Activated B cell treated with CpG ODN at 0.5 μM for 24 hours (primary cell): ENCODE measurements at places on chromosomes 13 and 19.

DNA sequence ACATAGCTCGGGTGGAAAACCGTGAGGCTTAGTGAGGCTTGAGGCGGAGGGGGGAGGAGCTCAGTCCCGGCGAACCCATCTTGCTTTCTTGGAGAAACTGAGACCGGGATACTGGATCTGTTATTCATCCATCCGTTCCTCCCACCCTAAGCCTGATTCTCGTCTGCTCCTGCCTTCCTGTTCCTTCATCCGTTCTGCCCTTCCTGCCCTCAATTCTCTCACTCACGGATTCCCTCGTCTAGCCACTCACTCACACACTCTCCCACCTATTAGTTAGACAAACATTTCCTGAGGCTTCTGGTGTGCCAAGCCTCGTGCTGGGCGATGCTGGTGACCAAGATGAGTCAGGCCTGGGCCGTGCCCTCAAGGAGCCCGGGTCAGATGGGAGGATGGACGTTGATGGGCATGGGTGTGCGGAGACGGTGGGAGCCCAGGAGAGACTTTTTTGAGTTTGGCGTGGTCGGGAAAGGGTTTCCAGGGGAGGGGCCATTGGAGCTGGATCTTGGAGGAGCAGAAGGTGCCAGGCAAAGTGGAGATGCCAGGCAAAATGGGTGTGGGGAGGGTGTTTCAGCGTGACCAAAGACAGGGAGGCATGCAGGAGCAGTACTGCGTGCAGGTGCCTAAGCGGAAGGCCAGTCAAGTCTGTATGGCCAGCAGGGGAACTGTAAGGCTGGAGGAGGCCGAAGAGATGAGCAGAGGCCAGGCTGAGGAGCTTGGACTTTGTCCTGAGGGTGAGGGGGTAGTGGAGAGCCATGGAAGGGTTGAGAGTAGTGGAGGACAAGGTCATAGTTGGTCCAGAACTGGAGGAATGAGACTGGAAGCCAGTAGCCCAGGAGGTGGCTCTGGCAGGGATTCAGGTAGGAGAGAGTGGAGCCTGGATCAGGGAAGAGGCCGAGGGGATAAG is 7.4 kb upstream of the CNFN start:
- H3K4me1 ChIP-seq: peaks cover 54% of the 10 kb centered on the region
- H3K4me3 ChIP-seq: peak overlapping the region; percentile 95
- no peaks in the 10 kb centered on the region for H3K27me3 ChIP-seq

- peaks cover 5% of the 10 kb centered on the region for H3K4me1 ChIP-seq
- no peaks in the 10 kb centered on the region for H3K27me3 ChIP-seq
- no peak for DNase-seq
- peaks cover 46% of the 10 kb centered on the region for H3K36me3 ChIP-seq
Observed at GRCh38 chr19:7644550-7644877, 7.6 kb downstream of the STXBP2 start.

DNA sequence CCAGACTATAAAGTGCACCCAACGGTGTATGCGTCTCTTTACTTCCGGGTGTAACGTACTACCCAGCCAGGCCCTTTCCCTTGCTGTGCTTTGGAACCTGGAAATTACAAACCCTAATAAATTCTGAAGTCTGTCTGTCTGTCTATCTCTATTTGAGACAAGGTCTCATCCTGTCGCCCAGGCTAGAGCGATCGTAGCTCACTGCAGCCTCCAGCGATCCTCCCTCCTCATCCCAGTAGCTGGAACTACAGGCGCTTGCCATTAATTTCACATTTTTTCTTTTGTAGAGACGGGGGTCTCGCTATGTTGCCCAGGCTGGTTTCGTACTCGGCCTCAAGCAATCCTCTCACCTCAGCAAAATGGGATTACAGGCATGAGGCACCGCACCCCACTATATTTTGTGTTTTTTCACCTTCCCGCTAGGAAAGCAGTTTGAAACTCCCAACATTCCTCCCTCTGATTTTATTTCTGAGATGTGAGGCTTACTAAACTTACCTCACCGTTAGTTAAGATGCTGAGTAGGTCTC is 469 bp upstream of the RNF6 start:
- DNase-seq: no peak
- H3K4me1 ChIP-seq: peaks cover 36% of the 10 kb centered on the region
- H3K27ac ChIP-seq: peak overlapping the region; percentile 100
- H3K27me3 ChIP-seq: peaks cover 7% of the 10 kb centered on the region
- H3K4me3 ChIP-seq: peak overlapping the region; percentile 100

GRCh38 chr19:6458695-6459261 is 814 bp downstream of the SLC25A23 start:
- H3K4me3 ChIP-seq: peak overlapping the region; percentile 83
- no peaks in the 10 kb centered on the region for H3K27me3 ChIP-seq
- peak overlapping the region; percentile 21 for H3K27ac ChIP-seq

GRCh38 chr13:26989957-26990713 is 181.5 kb downstream of the USP12 start:
- H3K4me1 ChIP-seq: peaks cover 5% of the 10 kb centered on the region
- no peak overlapping the region for H3K27ac ChIP-seq

DNA sequence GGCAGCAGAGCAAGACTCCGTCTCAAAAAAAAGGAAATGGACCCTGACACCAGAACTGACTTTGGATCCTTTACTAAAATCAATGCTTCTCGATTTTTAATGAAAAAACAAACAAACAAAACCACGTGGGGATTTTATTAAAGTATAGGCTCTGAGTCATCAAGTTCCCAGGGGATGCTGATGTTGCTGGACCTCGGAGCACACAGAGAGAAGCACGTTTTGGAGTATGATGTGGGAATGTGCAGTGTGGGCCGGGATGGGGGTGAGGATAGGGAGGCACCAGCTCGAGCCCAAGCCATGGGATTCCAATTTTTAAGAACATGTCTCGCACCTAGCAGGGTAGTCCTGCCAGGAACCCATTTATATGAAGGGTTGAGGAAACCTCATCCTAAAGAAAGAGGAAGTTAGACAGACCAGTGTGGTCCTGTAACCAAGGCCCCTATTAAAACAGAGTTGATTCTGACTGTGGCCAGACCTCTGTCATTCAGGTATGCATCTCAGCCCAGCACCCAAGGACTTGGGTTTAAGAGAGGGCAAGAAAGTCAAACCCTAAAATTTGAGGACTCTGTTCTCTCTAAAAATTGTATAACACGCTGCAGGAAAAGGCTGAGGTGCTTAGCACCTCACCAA is 6.4 kb downstream of the FLT1 start:
- H3K27ac ChIP-seq: no peak overlapping the region
- no peak overlapping the region for H3K4me3 ChIP-seq
- peaks cover 26% of the 10 kb centered on the region for H3K27me3 ChIP-seq

DNA sequence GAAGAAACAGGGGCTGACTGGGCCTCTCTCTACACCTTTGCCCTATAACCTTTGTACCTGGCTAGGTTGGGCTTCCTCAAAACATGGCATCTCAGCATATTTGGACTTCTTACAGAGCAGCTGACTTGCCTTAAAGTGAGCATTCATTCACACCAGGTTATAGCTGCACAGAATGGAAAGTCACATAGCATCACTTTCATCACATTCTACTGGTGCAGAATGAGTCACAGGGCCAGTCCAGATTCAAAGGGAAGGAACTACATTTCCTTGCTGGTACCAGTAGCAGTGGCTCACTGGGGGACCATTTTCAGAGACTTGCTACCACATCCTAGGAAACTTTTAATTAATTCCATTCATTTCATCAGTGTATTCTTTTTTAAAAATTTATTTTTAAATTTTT is 20.3 kb upstream of the TPTE2 start:
- H3K27me3 ChIP-seq: peaks cover 7% of the 10 kb centered on the region
- H3K4me3 ChIP-seq: no peak overlapping the region
- DNase-seq: no peak
- peaks cover 3% of the 10 kb centered on the region for H3K36me3 ChIP-seq
- H3K27ac ChIP-seq: no peak overlapping the region

DNA sequence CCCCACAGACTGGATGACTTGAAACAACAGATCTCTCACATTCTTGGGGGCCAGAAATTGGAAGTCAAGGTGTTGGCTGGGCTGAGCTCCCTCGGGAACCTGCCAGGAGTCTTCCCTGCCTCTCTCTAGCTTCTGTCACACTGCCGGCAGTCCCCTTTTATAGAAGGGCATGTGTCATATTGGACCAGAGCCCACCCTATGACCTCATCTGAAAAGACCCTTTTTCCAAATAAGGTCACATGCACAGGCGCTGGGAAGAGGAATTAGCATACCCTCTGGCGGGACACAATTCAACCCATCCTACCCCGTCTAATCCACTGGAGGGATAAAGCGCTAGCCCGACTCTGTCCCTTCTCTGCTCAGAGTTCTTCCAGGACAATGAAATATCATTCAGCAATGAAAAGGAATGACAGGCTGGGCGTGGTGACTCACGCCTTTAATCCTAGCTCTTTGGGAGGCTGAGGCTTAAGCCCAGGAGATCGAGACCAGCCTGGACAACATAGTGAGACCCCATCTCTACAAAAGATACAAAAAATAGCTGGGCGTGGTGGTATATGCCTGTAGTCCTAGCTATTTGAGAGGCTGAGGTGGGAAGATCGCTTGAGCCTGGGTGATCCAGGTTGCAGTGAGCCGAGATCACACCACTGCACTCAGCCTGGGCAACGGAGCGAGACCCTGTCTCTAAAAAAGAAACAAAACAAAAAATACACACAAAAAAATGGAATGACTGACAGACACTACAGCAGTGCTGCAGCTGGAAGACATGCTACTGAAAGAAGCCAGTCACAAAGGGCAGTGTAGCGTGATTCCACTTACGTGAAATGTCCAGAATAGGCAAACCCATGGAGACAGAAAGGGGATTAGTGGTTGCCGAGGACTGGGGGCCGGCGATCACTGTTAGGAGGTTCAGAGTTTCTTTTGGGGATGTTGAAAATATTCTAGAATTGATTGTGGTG is 28.5 kb downstream of the MEIS3 start:
- H3K4me1 ChIP-seq: peaks cover 8% of the 10 kb centered on the region
- H3K4me3 ChIP-seq: no peak overlapping the region

DNA sequence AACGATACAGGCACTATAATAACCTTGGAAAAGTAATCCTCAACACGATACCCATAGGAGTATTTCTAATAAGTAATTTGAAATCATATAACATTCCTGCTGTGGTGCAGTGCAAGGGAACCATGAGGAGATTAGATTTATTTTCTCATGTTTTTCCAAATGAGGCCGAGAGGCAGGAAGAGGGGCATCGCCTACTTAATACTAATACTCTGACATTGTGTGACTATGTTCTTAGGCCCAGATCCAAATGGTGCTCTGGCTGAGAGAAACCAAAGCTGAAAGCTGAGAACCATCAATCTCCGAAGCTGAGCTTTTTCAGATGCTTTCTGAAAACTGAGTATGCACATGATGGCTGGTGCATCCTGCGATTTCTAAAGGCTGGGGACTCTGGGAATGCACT is 248.0 kb upstream of the MAB21L1 start:
- H3K27me3 ChIP-seq: peaks cover 4% of the 10 kb centered on the region
- no peak overlapping the region for H3K4me3 ChIP-seq
- no peaks in the 10 kb centered on the region for H3K36me3 ChIP-seq
- DNase-seq: no peak

DNA sequence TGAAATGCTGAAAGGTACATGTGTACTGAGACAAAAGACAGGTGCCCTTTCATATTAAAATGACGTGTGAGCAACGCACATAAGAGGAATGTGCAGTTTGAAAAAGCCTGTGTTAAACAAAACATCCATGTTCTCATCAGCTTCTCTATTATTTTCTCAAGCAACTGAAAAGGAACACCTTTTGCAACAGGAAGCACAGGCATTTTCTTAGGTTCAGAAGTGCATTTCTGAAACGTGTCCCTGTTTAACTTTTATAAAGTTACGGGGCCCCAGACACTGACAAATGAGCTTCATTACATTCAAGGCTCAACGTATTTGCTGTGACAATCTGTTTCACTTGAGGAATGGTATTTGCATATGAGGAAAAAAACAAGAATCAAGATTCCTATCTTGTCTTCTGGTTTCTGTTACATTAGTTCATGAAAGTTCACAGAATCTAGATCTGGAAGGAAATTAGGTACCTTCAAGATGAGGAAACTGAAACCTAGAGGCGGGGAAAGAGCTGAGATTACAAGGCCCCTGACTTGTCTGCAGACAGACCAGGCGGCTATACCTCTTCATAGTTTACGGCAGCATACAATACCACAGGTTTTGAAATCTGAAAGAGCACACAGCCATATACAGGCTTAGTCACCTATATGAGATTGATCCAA is 431.7 kb downstream of the KLF12 start:
- peak overlapping the region; percentile 41 for H3K27ac ChIP-seq
- H3K36me3 ChIP-seq: peaks cover 38% of the 10 kb centered on the region
- DNase-seq: no peak

DNA sequence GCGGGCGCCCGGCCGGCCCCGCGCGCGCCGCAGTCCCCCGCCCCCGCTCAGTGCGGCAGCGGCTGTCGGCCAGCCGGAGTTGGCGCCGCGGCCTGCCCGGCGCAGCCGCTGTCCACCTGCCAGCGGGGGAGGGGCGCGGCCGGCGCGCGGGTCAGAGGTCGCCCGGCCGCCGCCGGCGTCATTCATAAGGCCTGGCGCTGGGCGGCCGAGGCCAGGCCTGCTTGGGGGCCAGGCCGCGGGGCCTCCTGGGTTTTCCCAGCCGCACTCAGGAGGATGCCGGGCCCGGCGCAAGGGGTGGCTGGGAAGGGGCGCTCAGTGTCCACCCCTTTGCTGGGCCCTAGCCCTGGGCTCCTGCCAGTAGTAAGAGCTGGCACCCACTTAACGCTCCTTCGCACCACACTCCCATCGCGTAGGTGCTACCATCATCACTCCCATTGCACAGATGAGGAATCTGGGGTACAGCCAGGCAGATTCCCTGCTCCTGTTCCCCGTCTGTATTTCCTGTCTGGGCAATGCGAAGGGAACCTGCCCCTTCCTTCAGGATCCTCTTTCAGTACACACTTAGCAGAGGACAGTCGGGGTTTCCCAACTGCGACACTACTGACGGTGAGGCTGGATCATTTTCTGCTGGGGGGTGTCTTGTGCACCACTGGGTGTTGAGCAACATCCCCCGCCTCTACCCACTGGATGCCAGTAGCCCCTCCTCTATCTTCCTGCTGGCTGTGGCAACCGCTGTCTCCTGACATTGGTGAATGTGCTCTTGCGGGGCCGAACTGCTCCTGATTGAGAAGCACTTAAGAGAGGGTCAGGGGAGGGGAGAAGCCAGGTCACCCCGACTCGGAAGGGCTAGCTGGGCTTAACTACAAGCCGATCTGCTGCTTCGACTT is 846 bp upstream of the PRKACA start:
- H3K36me3 ChIP-seq: peaks cover 1% of the 10 kb centered on the region
- peaks cover 42% of the 10 kb centered on the region for H3K4me1 ChIP-seq
- DNase-seq: peak; percentile 25
- peak overlapping the region; percentile 85 for H3K4me3 ChIP-seq
- H3K27ac ChIP-seq: peak overlapping the region; percentile 68

GRCh38 chr13:91741925-91742324 is 343.5 kb downstream of the GPC5 start:
- no peaks in the 10 kb centered on the region for H3K27me3 ChIP-seq
- no peaks in the 10 kb centered on the region for H3K4me1 ChIP-seq
- no peak overlapping the region for H3K27ac ChIP-seq
- no peak overlapping the region for H3K4me3 ChIP-seq
- no peaks in the 10 kb centered on the region for H3K36me3 ChIP-seq

- no peak overlapping the region for H3K4me3 ChIP-seq
- no peaks in the 10 kb centered on the region for H3K27me3 ChIP-seq
- no peaks in the 10 kb centered on the region for H3K36me3 ChIP-seq
- H3K27ac ChIP-seq: no peak overlapping the region
- no peak for DNase-seq
Observed at GRCh38 chr19:24000656-24001055, 86.0 kb downstream of the ZNF726 start.

- no peaks in the 10 kb centered on the region for H3K36me3 ChIP-seq
- no peaks in the 10 kb centered on the region for H3K4me1 ChIP-seq
- H3K27me3 ChIP-seq: no peaks in the 10 kb centered on the region
- no peak overlapping the region for H3K27ac ChIP-seq
- no peak for DNase-seq
- H3K4me3 ChIP-seq: no peak overlapping the region
Observed at GRCh38 chr13:53048880-53049279, 20.3 kb downstream of the OLFM4 start.
